RKO (cell line): ENCODE measurements at places on chromosomes 12 and 14.
A peak's percentile ranks its signal among the peaks of the same experiment; 100 is the strongest.

- DNase-seq = no peak
Measured at GRCh38 chr12:41979574-41979973, 165.1 kb downstream of the GXYLT1 start.

DNA sequence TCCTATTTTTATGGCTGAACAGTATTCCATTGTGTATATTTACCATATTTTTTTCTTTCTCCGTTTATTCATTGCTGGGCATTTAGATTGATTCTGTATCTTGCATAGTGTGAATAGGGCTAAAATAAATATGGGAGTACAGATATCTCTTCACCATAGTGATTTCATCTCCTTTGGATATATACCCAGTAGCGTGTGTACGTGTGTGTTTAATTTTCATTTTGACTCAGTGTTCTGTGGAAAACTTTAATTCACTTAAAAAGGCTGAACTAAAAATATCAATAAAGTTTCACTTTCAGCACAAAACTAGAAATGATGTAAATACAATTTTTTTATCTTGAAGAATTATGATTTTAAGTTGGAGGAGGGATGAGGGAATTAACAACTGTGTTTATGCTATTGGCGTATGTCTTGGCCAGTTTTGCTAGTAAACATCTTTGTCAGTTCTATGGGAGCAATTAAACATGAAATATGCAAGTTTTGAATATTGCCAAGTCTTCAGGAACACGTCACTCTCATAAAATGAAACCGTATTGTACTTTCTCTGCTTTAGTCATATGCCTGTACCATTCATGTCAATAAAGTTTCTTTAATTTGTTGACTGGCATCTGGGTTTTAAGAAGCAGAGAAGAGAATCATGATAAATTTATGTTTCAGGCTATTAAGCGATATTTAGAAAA is 99.8 kb downstream of the PTGER2 start:
- DNase-seq = no peak

GRCh38 chr12:66624806-66625205 is 54.1 kb downstream of the GRIP1 start:
- no peak for DNase-seq

- no peak for DNase-seq
Measured at GRCh38 chr12:89781946-89782550, 73.4 kb upstream of the ATP2B1 start.

DNA sequence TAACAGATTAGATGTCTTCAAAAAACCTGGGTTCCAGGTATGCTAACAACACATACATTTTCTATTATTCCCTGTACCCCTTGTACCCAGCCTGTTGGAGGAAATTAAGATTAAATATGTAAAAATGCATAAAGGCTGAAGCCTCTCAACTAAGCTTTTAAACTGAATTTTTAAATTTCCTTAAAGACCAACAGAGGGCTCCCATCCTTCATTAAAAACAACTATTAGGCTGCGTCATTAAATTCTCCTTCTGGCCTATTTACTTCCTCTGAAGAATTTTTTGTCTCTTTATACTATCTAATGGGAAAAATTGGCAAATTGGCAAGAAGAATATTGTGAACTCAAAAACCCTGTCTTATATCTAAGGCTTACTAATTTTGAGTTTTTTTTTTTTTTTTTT is 21.8 kb downstream of the SENP1 start:
- peak; percentile 17 for DNase-seq

DNA sequence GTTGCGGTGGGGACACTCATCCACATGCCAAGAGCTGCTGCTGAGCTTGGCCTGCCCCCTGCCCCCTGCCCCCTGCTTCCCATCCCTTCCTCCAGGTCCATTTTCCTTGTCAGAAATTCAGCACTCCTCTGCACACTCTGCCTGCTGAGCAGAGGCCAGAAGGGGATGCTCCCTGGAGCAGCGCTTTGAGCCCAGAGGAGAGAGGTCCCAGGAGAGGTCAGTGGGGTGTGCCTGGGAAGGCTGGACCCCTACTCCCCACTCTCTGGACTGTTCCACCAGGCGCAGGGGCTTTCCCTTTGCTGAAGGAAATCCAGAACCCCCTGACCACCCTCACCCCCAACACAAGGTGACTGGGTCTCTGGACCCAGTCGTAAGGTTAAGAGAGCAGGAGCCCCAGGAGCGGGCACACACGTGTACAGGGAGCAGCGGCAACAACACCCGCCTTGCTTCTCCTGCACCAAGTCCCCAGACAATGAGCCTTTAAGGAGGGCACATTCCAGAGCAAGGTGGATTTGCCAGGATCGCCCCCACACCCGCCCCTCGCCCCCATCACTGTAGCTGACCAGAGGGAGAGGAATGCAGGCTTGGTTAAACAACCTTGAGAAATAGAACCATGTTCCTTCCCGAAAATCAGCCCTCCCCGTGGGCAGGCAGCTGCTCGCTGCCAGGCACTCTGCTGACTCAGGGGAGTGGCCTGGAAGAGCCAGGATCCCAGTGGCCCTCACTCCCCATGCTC is 30.7 kb downstream of the ISCA2 start:
- no peak for DNase-seq

- no peak for DNase-seq
Measured at GRCh38 chr12:70383484-70383883, 17.4 kb downstream of the KCNMB4 start.

DNA sequence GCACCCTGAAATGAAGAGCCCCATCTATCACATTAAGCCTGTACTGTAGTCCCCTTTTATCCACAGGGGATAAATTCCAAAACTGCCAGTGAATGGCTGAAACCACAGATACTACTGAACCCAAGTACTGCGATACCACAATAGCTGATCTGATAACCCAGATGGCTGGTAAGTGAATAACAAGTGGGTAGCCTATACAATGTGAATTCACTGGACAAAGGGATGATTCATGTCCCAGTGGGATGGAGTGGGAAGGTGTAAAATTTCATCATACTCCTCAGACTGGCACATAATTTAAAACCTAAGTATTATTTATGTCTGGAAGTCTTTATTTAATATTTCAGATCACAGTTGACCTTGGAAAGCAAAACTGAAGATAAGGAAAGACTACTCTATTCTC is 201.3 kb downstream of the GPHN start:
- peak; percentile 28 for DNase-seq
